ENCODE measurements at places on chromosomes 5 and 9.

- DNase-seq, result no peak
Observed at GRCh38 chr5:126981222-126981621, 49.1 kb downstream of the MARCHF3 start.

GRCh38 chr5:36854402-36855140 lies 22.0 kb upstream of the NIPBL start:
- no peak for DNase-seq

DNA sequence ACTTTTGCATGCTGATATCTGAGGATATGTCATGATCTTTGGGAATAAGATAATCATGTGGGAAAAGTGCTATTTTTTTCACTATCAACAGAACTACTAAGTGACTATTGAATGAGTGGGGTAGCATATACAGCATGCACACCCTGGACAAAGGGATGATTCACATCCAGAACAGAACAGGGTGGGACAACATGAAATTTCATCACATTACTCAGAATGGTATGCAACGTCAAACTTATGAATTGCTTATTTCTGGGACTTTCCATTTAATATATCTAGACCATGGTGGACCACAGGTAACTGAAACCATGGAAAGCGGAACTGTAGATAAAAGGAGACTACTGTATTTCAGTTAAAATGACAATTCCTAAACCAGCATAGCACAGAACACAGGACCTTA lies 370.0 kb downstream of the HINT1 start:
- DNase-seq, result peak; percentile 4

DNA sequence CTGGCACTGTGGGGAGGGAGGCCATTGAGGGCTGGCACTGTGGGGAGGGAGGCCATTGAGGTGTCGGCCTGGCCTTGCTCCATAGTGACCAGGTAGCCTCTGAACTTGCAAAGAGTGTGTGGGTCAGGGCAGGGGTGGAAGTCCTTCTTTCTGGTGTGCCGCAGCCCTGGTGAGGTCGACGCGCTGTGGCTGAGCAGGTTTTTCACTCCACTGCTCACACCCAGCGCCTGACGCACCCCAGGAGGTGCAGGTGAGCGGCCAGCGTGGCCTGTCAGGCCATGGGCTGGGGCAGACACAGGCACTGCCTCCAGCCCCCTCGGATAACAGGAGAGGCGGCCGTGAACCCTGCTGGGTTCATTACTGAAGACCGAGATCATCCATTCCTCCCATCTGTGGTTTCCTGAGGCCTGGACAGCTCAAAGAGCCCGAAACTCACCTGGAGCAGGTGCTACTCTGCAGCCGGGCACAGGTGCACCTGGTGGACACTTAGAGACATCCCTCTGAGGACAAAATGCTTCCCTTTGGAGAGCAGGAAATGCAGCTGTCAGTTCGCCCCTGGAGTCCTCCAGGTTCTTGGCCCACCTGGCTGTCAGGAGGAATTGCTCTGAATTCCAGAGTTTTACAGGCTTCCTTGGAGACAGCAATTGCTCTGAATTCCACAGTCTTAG lies 32.4 kb downstream of the LHX3 start:
- DNase-seq, result no peak

GRCh38 chr9:5854063-5854790 lies 21.3 kb upstream of the ERMP1 start:
- DNase-seq, result no peak

GRCh38 chr5:151781201-151781600 lies 9.4 kb downstream of the G3BP1 start:
- DNase-seq, result no peak

DNA sequence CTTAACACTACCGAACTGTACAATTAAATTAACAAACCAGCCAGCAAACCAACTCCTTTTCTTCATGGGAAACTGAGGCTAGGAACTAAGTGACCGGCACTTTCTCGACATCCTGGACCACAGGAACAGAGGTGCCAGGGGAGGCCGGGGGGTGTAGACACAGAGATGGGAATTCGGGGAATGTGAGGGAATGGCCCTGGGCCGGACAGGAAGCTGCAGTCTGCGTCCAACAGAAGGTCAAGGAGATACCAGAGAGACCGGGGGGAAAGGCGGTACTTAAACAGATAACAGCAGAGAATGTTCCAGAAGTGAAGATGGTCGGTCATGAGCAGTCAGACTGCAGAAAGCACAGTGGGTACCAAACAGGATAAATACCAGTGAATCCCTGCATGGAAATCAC lies 40.3 kb downstream of the DBH start:
- no peak for DNase-seq

DNA sequence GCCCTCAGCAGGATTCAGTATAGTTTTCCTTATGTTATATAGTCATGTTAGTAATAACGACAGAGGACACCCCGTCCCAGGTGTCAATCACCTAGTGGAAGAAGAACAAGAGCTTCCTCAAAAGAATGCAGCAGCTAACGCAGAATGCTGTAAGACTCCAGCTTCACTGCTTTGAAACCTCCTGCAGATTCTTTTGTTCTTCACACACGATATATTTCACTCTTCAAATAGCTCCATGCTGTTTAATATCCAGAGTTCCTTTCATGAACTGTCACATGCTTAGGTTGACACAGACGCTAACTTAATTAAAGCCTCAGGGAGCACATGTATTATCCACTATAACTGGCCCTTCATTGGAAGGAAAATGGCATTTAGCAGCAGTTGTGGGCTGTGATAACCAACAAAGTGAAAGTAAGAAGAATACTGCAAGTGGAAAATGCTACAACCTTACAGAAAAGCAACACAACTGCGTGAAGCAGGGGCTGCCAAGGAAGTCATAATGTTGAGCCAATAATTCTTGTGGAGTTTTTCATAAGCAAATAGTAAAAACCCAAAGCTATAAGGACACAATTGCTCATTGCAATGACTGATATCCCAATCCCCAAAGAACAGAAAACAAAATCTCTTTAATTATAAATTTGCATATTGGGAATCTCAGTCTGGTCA lies 387.5 kb downstream of the PLK2 start:
- no peak for DNase-seq

GRCh38 chr9:88390371-88390990 lies 2.2 kb downstream of the SPIN1 start:
- peak; percentile 20 for DNase-seq

DNA sequence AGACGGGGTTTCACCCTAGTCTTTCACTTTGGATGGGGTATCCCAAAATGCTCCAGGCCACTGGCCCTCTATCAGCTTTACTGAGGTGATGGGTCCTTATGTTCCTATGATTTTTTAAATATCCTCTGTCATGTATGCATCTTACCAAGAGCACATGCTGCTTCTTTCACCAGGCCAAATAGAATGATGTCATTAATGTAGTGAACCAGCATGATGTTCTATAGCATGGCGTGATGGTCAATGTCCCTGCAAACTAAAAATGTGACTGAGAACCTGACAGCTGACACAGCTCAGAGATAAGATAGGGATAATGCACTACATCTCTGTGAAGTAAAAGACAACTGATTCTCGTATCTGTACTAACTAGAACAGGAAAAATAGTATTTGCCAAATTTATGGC lies 103.6 kb downstream of the SLC1A3 start:
- no peak for DNase-seq

DNA sequence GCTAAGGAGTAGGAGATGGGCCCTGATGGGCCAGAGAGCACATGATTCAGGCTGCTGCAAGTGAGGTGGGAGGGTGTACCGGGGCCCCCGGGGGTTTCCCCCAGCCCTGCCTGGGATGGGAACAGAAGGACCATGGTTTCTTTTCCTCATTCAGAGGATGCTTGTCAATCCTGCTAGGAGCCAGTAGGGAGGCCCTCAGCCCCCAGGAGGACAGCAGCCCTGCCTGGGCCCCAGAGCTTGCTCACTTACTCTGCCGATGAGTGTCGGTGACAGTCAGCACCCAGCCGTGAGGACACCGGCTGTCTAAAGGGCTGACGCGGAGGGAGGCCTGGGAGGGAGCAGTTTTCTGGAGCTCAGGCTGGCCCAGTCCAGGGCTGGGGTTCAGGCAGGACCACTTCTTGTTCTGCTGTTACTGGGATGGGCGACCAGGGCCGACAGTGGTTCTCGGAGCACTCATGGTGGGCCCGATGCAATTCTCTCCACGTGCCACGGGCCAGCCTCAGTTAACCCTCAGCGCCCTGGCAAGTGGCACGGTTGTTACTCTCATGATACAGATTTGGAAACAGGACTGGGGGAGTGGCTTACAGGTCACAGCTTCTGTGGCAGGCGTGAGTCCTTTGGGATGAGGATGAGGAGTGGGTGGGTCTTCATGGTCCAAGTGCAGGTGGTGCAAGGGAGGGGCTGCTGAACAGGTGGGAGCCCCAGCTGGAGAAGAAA lies 1.8 kb downstream of the ARRDC1 start:
- peak; percentile 36 for DNase-seq

DNA sequence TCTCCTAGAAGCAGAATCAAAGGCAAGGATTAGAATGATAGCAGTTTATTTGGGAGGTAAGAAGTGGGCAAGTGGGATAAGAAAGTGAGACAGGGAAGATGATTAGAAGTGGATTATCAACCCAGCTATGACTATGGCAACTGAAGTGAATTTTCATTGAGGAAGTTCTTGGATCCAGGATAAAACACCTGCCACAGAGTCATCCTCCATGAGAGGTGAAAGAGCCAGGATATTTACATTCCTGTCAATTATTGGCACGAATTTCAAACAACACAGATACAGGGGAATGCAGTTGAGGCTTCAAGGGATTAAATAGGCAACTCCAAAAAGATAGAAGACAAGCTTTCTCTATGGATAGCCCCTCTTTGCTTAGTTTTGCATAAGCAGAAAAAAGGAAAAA lies 31.8 kb upstream of the ZNF366 start:
- DNase-seq, result no peak

DNA sequence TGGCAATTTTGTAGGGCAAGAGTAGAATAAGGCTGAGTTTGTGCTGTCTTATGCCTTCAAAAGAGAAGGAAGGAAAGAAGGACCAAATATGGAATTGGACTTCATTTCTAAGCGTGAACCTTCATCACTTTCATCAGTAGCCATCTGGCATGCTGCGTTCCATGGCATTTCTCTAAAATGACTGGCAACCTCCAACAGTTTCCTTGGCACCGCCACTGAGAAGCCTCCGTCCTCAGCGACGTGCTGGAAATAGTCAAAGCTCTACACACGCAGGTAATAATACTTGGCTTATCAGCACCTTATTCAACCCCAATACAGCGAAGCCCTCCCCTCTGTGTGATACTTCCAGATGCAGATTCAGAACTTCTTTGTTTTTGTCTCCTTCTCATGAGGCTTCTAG lies 169.7 kb upstream of the CD180 start:
- DNase-seq, result no peak

GRCh38 chr5:5363045-5363444 lies 59.4 kb upstream of the ICE1 start:
- peak; percentile 56 for DNase-seq

GRCh38 chr5:146302406-146302805 lies 36.2 kb upstream of the POU4F3 start:
- no peak for DNase-seq

- DNase-seq, result peak; percentile 30
Observed at GRCh38 chr5:134005417-134006061, 764 bp upstream of the VDAC1 start.

DNA sequence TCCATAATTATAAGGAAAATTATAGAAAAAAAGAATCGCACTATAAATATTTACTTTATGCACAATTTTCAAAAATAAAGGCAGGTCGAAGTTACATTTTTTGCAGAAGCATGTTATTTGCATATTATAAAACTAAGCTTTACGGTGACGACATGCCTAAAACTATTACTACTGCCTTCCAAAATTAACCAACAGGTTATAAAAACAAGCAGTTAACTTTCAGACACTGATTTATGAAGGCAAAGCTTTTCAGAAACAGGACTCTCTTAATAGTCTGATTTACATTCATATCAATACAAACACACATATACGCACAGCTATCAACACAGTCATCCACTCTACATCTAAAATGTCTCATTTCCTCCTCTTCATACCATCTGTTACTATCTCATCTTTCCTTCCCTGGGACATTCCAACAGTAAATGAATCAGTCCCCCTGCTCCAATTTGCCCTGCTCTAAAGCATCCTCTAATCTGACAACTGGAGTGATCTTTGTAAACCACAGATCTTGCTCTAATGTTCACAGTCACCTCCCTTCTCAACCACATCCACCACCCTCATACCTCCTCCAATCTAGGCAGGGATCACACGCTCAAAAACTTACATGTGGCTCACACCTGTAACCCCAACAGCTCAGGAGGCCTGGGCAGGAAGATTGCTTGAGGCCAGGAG lies 21.6 kb downstream of the FBXW11 start:
- DNase-seq, result peak; percentile 91

DNA sequence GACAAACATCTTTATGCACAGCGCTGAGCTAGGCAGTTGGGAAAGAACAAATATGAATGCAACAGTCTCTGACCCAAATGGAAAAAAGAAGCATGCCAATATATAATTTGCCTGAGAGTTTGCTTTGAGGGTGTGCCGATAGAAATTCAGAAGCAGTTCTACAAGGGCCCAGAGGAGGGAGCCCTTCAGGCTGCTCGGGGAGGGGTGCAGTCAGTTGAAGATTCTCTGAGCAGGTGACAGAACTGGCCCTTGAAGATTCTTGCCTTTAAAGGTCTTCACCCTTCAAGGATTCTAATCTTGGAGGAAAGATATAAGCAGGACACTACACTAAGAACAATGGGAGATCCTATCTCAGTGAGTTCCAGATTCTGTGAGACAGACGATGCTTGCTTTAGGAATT lies 3.7 kb upstream of the PAPPA start:
- DNase-seq, result no peak

DNA sequence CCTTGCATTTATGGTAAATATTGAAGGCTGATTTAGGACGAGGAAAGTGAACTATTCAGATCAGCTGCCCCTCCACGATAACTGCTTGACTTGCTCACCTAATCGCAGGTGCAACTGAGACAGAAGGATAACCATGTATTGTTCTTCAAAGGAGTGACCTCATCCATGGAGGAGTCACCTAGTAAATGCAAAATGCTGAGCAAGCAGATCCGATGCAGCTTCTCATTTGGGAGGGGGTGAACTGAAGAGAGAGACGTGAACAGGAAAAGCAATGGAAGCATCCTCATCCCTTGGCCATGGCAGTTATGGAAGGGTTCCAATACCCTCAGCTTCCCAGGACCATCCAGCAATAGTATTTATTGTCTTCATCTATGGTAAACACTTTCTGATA lies 47.5 kb downstream of the RASGRF2 start:
- no peak for DNase-seq

GRCh38 chr5:141994511-141995136 lies 18.2 kb downstream of the GNPDA1 start:
- DNase-seq, result no peak

DNA sequence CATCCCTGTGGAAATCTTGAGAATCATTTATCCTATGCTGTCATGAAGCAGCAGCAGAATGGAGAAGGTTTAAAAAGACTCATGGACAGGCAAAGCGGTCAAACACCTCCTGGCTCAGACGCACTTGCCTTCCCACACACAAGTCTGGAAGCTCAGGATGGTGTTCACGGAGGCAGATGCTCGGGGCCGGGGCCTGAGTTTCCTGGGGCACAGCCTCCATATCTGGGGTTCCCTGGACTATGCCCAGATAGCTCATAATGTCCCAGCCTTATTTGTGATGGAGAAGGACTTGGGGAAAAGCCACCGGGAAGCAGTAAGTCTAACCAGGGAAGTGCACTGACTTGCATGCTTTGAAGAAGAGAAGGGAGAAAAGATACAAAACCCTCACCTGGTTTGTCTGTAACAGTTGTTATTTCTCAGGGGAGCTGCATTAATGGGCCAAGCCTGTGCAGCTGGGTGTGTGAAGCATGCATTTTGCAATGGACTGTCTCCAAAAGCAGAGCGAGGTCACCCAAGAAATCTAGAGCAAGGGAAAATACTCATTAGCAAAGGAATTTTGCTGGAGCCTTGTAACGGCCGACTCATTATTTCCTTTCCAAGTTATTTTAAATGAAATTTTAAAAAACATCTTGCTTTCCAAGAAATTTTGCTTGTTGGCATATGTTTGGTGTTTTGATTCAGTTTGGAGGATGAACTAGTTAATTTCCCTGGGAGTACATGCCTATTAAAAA lies 3.4 kb downstream of the S1PR3 start:
- DNase-seq, result peak; percentile 35

Data from fibroblast of skin of back (primary cell).